ENCODE measurements at places on chromosomes 7 and 10. TPM values are rescaled to one million over a fixed set of nuclear protein-coding genes. Genes with fewer than 3 reads are reported as not detected.

The CHST3 gene
- total RNA-seq = 15.9 TPM

The NACAD gene
- 1.2 TPM for total RNA-seq

The SCIN gene
- total RNA-seq = 1.4 TPM

The CYP3A4 gene
- total RNA-seq = 0.22 TPM

The AGAP6 gene
- total RNA-seq = 6.2 TPM

The OR2AE1 gene
- not detected for total RNA-seq

The RNF133 gene
- total RNA-seq = 1.4 TPM

The PHKG1 gene
- 0.78 TPM for total RNA-seq

The FAM20C gene
- 18.2 TPM for total RNA-seq

All from motor neuron (in vitro differentiated cells).